Effector CD4-positive, alpha-beta T cell (primary cell): ENCODE measurements at places on chromosomes 1 and 21.

DNA sequence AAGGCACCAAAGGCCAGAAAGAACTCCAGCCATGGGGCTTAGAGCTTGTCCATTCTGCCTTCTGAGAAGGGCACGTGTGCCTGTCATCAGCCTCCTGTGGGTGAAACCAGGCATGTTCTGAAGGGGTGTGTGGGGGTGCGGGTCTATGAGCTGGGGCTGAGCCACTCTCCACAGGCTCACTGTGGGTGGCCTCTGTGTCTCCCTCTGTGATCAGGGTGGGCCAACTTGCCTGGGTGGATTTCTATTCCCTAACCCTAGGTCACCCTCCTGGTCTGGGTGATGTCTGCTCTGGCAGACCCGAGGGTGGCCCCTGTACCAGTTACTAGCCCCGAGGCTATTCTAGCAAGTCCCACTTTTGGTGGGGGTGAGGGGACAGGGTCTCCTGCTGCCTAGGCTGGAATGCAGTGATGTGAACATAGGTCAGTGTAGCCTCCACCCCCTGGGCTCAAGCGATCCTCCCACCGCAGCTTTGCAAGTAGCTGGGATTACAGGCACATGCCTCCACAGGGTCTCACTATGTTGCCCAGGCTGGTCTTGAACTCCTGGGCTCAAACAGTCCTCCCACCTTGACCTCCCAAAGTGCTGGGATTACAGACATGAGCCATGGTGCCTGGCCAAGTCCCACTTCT lies 94.4 kb downstream of the TRIM11 start:
- DNase-seq = no peak

DNA sequence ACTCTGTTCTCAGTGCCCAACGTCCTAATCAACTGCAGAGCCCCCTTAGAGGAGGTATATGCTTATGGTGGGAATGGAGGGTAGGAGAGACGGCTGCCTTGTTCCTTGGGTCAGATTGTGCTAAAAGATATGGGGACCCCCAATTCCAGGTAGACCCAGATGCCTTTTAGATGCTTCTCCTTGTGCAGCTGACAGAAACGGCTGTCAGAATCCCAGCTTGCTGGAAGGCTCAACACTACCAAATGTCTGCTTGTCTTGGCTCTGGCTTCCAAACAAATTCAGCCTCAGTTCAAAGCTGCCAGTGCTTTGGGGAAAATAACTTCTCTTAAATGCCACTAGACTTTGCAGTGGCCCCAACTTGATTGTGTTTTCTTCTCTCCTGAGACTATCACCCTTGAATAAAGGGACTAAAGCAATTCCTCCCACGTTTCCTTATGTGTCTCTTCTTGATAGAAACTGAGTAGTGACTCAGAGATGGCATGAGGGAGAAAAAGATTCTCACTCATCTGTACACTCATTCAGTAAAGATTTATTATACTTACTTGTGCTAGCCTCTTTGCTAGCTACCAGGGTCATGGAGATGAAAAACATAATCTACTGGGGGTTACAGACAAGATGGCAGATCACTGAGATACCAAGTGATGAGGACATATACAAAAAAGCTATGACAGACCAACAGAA lies 3.4 kb upstream of the RNF19B start:
- no peak for DNase-seq

GRCh38 chr1:59043796-59044195 lies 253.1 kb upstream of the FGGY start:
- DNase-seq = no peak

- DNase-seq = peak; percentile 24
Measured at GRCh38 chr21:42266971-42267556, 48.1 kb downstream of the ABCG1 start.

DNA sequence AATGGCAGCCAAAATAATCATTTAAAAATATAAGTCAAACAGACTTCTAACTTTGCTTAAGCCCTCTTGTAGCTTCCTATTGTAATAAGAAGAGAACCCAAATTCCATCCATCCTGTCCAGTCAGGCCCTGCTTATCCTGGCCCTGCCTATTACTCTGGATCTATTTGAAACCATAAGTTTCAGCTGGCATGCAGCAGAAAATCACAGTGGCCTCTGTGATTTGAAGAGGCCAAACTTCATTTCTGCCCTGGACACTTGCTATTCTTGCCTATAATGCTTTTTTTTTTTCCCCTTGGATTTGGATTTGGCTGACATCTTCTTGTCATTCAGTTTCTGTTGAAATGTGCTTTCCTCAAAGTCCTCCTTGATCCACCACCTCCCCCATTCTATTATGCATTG lies 642.8 kb downstream of the USP25 start:
- DNase-seq = no peak

DNA sequence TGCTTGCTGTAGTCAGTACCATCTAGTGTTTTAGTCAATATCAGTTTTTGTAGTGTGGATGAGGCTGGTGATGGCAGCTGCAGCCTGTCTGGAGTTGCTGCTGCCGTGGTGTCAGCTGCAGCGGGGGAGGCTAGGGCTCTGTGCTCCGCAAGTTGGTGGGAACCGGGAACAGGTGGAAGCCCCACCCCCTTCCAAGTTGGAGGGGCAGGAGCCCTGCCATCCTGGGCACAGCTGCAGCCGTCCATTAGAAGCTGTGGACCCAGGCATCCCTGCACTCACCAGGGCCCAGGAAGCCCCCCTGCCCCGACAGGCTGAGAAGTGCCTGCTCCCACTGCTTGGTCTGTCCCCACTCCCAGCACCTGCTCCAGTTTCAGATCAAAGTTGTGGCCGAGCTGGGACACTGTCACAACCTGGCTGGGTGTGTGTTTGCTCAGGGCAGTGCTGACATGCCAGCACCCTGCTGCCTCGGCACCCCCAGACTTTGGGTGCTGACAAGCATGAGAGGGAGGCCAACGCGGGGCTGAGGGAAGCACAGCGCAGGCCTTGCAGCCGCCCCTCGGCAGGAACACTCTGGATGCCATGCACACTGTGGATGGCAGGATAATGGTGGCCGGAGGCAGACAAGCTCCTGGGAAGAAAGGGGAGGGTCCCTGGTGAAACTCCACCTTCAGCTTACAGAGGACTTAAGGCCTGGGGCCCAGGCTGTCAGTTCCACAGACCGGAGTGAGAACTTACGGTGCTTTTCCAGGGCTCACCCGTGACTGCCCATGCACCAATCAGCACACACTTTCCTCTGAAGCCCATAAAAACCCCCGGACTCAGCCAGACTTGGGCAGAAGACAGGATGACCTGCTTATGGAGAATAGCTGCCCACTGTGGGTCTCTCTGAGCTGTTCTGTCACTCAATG lies 86.9 kb downstream of the ADARB1 start:
- no peak for DNase-seq

GRCh38 chr1:209428241-209428921 lies 155.1 kb upstream of the CAMK1G start:
- no peak for DNase-seq

DNA sequence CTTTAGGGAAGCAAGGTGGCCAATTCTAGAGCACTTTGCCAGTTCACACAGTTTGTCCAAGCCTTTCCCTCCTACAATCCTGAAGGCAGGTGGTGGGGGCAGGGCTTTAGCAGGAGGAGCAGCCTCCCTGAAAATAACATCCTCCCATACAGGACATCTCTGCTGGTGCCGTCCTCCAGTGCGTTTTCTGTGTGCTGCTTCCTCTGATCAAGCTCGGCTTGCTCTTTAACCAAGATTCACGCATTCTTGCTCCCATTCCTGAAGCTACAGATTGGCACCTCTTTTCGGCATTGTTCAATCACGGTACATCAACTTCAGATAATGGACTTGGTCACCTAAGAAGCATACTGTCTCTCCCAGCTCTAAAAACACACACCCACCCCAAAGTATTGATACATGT lies 7.5 kb upstream of the DPT start:
- no peak for DNase-seq

DNA sequence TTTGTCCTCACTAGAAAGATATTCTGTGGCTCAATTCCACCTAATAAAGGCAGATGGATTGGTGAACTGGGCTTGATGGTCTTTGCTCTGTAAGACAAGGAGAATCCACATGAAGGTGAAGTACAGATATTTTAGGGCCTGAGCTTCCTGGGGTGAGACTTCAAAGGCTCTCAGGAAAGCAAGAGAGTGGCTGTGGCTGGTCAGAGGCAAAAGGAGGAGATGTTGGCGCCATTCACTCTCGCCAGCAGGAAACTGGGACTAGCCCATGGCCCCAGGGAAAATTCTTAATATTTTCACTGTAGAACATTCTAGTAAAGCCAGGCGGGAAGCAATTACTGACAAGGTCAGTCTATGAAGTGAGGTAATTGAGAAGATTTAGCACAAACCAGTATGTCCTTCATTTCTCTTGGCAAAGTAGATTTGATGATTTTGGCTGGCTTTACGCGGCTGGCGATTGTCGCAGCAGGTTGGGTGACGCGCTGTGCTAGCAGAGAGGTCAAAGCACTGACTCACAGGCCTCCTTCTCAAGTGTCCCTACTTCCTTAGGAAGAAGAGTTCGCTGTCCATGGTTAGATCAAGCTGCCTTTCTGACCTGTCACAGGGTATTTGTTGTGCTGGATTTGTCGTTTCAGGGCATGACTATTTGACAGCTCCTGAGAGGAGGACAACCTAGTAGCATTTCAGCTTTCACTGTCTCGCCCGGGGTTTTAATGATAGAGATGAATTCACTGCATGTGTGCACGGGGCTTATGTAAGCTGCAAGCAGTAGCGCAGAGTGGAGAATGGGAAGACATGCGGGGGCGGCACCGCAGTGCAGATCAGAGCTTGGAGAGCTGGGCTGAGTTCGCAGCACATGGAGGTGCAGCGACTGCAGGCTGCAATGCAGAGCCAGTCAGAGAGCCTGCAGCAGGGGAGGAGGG lies 32.7 kb downstream of the XCL1 start:
- no peak for DNase-seq
